ENCODE measurements at places on chromosomes 1 and 21.

DNA sequence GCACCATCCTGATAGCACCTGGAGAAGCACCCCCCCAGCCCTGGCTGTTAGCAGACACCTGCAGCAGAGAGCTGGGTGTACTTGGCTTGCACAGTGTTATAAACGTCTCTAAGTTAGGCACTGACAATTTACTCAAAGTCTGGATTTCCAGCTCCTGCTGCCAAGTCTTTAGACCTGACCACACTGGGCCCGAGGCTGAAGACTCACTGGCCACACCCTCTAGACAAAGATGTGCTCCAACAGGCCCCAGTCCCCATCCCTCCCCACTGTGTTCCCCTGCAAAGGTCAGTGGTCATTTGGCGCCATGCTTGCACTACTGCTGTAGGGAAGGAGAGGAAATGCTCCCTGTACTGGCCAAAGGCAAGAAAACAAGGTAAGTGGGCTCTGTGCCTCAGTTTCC lies 31.1 kb downstream of the PADI6 start:
- no peak for DNase-seq

- DNase-seq, result no peak
Observed at GRCh38 chr1:39544327-39544726, 32.3 kb downstream of the PABPC4 start.

DNA sequence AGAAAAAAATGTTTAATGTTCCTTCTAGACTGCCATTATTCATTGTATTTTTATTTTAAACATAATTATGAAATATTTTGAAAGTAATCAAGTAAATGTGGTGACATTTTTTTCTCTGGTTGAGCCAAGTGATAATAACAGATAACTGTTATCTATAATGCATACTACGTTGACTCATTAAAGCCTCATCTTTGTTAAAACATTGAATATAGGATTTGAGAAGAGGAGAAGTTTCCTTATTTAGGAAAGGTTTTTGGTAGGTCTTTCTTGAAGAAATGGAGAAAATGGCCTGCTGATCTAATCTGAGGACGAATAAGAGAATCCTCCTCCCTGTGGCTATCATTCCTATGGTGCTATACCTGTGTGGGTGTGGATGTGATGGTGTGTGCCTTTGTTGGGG lies 89.0 kb downstream of the NFIA start:
- DNase-seq, result no peak

- DNase-seq, result no peak
Observed at GRCh38 chr1:43874716-43875115, 58.9 kb upstream of the ARTN start.

GRCh38 chr1:230599926-230600656 lies 42.2 kb upstream of the COG2 start:
- DNase-seq, result no peak

DNA sequence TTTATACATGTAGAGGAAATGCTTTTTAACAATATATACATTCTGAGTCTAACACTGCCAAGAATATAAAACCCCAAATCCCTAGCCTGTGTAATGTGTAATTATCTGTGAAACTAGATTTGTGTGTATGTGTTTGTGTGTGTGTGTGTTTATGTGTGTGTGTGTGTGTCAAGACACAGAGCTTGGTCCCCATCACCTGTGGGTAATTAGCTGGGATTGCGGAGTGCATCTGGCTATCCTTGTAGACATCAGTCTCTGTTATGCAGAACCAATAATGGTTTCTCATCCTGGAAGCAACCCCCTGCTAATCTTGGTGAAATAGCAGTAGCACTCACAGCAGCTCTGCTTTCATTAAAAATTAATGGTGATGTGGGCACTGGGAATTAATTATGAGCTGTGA lies 26.3 kb upstream of the ST6GALNAC3 start:
- DNase-seq, result no peak

- no peak for DNase-seq
Observed at GRCh38 chr1:64197076-64197475, 6.3 kb upstream of the UBE2U start.

DNA sequence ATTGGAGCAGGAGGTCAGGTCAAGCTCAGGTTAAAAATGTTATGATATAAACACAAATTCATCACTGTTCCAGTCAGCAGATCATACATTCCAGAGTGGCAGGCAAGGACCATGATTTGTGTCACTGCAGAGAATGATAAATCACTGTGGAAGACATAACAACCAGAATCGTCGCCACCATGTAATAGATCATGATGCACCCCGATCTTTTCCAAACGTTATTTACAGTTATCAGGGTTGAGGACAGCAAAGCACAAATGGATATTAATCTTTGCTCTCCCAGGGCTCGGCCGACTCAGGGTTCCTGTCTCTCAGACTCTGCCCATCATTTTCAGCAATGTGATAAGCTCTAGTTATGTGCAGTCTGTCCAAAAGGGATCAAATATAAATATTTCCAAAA lies 122.7 kb downstream of the ZBTB18 start:
- DNase-seq, result peak; percentile 62
